ENCODE measurements at places on chromosomes 5 and 9.

DNA sequence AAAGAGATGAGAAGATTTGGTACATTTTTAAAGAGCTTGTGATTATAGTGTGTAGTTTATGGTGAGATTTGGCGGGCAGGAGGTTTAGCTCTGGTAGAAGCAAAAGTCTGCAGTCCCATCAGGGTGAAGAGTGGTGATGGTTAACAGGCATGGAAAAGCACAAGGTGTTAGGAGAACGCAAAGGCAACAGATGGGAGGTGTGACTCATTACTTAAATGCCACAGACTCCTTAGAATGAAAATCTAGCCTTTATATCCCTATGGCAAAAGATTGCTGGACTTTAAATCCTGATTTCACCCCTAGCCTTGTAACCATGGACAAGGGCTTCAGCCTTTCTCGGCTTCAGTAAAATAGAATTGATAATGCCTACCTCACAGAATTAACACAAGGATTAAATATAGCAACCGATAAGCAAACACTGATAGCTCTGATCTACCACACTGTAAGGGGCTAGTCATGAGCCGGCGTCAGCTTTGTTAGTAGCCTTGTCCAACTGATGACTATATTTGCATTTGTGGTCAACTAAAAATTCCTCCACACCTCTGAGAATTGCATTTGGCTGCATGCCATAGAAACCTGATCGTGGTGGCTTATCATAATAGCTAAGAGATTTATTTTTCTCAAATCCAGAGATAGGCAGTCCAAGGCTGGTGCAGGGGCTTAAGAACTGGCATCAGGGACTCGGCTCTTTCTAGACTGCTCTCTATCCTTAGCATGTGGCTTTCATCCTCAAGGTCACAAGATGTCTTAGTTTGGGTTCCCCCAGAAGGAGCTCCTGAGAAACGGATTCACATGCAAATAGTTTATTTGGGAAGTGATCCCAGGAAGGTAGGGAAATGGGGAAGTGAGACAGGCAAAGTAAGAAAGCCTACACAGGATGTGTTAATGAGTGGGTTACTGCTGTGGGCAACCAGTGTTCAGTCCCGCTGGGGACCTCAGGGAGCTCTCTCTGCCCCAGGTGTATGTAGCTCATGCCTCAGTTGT lies 19.6 kb downstream of the MFAP3 start:
- DNase-seq = no peak

- DNase-seq = no peak
These were observed 266.0 kb downstream of the DTWD2 start for GRCh38 chr5:118722122-118723020.

DNA sequence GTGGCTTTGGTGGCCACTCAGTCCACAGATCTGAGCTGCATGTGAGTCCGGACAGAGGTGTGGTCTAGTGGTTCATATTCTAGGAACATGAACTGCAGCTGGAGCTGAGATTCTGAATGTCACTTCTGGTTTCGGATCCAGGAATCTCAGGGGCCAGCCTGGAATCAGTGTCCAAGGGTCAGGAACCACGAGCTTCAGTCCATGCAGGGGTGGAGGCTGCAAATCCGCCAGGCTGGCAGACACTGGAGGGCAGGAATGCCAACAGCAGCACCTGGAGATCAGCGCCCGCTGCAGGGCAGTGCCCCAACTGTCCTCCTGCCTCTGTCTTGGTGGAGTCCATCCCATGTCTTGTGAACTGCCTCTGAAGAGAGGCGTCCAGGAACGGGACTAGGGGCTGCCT lies 73.5 kb downstream of the CACNA1B start:
- no peak for DNase-seq

DNA sequence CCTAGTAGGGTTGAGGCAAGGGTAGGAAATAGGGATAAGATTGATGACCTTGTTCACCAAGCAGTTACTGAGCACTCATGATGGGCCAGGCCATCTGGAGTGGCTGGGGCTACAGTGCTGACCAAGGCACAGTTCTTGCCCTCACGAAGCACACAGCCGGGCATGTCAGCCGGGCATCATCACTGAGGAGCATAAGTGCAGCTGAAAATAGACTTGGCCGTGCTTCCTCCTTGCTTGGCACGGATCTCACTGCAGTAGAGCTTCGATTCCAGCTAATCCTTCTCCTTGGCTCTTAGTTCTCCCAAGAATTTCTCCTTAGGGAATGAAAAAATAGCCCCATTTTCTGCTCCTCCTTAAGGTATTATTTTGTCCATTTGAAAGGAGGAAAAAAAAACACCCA lies 116.6 kb downstream of the NMUR2 start:
- peak; percentile 64 for DNase-seq

DNA sequence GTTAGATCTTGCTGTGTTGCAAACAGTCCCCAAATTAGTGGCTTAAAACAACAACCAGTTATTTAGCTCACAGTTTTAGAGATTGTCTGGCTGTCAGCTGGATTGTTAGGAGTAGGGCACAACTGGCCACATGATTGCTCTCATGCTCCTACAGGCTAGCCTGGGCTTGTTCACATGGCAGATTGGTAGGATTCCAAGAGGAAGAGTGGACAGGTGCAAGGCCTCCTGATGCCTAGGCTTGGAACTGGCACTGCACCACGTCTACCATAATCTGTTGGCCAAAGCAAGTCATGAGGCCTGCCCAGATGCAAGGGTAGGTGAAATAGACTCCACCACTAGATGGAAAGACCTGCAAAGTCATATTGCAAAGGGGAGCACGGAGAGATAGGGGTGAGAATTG lies 76.4 kb downstream of the ACER2 start:
- no peak for DNase-seq

DNA sequence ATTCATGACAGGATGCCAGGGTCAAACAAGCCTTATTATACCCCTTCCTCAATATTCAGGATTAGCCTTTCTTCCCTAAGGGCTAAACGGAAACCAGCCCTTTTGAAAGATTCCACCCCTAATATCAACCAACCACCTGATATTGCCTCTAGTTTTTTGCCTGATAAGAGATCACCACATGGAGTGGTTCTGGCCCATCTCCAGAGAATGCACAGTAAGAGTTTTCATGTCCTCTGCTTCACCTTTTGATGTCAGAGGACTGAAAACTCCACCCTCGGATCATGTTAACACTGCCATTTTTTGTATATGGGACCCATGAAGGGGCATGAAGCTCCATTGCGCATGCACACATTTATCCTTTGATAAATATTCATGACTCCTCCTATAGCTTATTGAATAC lies 5.8 kb upstream of the LNPEP start:
- DNase-seq = no peak

DNA sequence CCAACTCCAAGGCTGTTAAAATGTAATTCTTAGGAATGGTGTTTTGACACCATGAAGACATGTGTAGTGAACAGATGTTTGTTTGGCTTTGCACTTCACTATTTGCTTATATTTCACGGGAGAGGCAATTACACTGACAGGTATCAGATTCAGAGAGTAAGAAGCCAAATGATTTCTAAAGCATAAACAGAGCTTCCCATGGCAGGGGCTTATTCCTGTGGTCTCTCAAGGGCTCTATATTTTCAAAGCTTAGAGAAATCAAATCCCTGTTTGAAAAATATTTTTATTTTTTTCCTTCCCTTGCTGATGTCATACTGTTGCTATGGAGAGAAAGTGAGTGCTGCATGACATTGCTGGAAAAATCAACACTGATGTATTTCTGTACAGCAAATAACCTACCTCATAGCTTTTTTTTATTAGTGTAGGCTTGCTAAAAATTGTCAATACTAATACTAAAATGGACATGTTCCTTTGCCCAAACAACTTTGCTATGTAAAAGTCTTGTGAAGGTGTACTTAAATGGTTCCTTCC lies 161.4 kb downstream of the GIN1 start:
- DNase-seq = no peak

GRCh38 chr5:76351577-76351976 lies 51.5 kb upstream of the IQGAP2 start:
- DNase-seq = no peak

- DNase-seq = peak; percentile 85
These were observed 1.4 kb upstream of the SPAAR start for GRCh38 chr9:35907711-35908503.

- no peak for DNase-seq
These were observed 510.3 kb upstream of the KLF4 start for GRCh38 chr9:107999890-108000289.

- DNase-seq = no peak
These were observed 65.0 kb upstream of the SARDH start for GRCh38 chr9:133803028-133803585.

DNA sequence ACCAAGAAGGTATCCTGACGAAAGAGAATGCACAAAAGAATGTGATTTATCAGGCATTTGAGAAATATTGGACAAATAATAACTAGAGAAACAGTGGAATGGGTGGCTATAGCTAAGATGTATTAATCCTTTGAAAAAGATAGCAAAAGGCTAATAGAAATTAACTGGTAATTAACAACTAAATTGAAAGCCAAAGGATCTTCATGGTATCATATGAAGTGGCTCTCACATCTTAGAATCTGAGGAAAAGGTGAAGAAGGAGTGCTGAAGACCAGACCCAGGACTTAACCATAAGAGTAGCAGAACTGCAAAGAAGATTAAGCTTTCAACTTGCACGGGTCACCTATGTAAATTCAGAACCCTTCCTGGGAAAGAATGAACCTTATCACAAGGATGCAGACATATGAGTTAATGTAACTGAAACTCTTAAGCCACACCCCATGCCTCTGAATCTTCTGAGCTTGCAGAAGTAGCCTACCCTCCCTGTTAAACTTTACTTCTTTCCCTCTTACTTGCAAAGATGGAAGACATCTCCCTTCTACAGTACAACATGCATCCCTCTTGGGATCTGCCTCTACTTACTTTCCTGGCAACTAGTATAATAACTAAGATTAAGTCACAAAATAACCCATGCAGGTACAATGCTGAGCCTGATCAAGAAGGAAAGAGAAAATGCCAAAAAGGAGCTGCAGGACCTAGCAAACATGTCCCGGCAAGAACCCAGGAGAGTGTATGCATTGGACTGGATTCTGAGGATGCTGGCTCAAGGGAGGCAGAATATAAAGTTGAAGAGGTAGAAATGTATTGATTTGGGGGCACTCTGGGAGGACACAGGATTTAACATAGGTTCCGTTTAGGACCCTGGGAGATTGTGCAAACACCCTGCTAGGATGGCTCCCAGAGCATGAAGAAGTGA lies 395.5 kb upstream of the SLC30A5 start:
- no peak for DNase-seq

DNA sequence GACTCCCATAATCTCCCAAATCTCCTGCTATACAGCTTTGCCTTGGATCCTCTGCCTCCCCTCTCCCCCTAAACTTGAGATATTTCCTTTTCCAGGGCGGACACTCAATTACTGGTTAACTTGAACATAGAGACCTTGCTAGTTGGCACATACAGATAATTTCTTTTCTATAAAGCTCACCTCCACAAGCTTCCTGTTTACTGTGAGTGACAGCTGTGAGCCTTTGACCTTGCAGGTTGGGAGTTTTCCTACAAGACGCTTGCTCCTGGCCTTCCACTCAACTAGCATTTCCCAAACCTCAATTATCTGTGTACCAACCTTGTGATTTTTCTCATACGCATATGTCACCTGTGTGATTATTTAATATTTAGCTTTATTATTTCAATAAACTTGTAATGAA lies 114.5 kb downstream of the GNA14 start:
- DNase-seq = no peak

- peak; percentile 86 for DNase-seq
These were observed 183.9 kb downstream of the C9orf50 start for GRCh38 chr9:129436751-129437625.

DNA sequence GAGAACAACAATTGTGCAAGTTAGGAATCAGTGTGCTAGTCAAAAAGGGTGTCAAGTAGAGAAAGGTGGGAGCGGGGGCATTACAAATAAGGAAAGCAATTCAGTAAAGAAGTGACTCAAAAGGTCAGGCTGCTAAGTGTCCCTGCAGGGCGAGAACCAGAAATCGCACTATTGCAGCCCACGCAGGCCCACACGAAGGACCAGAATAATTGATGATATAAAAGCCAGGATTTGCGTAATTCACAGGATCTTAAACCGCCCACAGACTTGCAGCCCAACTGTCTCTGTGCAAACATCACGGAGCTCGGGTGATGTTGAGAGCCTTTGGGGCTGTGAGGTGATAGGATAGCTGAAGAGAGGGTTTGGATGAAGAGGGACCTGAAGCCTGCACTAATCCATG lies 349.0 kb downstream of the BRINP1 start:
- DNase-seq = peak; percentile 45

DNA sequence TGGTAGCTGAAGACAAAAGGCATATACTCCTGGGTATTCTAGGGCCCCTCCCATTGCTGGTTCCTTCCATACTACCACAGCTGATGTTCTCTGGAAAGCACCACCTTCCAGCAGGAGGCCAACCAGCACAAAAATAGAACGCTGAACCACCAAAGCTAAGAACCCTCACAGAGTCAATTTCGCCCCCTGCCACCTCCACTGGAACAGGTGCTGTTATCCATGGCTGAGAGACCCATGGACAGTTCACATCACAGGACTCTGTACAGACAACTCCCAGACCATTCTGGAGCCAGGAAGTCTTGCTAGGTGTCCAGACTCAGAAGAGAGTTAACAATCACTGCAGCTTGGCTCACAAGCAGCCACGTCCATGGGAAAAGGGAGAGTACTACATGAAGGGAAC lies 1851.5 kb upstream of the NUDT12 start:
- DNase-seq = no peak

DNA sequence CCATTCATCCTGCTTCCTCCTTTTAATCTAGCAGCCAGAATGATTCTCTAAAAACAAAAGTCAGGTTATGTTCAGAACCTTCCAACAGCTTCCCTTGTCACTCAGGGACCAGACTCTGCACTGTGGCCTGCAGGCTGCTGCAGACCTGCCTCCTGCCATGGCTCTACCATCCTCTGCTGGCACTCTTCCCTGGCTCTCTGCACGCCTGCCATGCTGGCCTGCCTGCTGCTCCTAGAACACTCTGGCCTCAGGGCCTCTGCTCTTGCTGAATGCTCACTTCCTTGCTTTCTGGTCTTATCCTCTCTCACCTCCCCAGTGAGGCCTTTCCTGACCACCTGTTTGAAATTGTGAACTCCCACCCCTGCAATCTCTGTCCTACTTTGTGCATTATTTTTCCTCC lies 149.4 kb downstream of the CD180 start:
- DNase-seq = peak; percentile 86

Data from heart left ventricle (tissue), 16 donors.